ENCODE measurements at places on chromosomes 11 and 22. TPM values are rescaled to one million over a fixed set of nuclear protein-coding genes. Genes with fewer than 3 reads are reported as not detected.

GRCh38 chr11:39668640-39669039, 1790.8 kb downstream of the LRRC4C start:
- no peak for DNase-seq

- DNase-seq = no peak
Observed at GRCh38 chr22:20584872-20585638, 77.6 kb downstream of the MED15 start.

SAA1 gene
- 3.4 TPM for polyA plus RNA-seq

EHF gene
- not detected for polyA plus RNA-seq

DDI1 gene
- polyA plus RNA-seq = not detected

VPREB1 gene
- polyA plus RNA-seq = not detected

CHRNA10 gene
- polyA plus RNA-seq = 0.49 TPM

PLEKHA7 gene
- polyA plus RNA-seq = 0.04 TPM

All from BJ (cell line).